G401 (cell line): ENCODE measurements at places on chromosomes 3 and 15. TPM values are rescaled to one million over a fixed set of nuclear protein-coding genes. Genes with fewer than 3 reads are reported as not detected.

DNA sequence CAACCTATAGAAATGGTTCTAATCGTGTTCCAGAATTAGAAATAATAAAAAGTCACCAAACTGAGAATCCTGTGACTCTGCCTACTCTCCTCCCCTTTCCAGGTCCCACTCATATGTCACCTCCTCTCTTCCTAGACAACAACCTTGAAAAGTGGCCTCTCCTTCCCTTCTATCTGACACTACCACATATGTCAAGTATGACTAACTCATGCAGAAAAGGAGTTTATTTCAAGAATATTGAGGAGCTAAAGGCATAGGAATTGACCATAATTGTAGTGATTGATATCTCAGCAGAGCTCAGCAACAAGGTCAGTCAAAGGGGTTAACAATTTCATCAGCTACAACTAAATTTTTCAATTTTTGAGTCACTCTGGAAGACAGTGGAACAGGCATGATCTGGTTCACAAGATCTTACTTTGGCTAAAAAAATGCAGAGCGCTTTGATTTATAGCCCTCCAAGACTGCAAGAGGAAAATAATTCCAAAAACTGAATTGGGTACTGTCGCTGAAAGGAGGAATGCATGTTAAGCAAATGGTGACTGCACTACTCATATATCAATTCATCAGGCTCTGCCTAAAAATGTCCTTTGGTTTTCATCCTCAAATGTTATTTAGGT lies 160.6 kb upstream of the ARHGEF26 start:
- no peak for DNase-seq

DNA sequence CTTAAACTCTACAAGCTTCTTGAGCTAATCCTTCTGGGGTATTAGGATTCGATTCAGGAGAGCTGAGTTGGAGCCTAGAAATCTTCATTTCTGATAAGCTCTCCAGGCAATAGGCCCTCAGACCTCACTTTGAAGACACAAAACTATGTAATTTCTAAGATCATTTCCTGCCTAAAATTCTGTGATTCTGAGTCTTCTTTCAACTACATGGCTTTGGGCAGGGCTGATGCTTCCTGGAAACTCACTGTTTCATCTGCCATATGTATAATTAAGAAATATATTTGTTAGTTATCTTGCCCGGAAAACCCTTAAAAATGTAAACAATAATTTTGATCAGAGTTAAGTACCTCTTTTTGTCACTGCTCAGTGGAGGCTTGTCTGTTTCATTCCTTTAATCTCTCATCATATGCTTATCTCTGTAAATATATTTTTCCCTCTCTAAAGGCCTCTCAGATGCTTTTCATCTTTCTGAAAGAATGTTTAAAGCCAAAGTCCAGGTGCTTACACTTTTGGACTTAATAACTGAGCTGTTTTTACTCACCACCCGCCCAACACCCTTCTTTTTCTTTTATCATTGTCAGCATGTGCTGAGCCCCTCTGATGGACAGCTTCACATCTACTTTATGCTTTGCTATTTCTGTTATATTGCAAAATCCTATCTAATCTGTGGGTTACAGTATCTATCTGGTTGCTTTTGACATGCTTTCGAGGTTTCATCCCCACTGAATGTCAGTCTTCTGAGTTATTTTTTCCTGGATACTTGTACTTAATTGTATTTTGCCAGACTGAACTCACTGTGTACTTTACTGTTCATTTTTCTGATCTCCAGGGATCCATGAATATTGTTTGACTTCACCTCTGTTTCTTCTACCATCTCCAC lies 38.2 kb downstream of the FILIP1L start:
- no peak for DNase-seq

DNA sequence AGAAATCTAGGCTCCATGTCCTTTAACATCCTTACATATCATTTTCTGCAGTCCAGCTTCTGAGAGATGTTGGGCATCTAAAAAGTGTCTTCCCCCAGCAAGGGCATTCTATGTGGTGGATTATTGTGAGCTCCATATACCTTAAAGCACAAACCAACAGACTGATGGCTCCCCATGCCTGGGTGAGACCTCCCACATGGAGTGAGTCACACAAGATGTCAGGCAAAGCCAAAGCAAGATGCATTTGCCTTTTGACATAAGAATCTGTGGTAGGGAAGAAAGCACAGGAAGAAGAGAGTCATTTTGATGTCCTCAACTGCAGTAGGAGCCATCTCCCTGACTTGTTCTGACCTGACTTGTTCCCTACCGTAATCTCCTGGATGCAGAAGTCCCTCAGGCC lies 238.7 kb upstream of the EIF1B start:
- no peak for DNase-seq

- DNase-seq: no peak
These were observed 42.7 kb upstream of the CD200R1L start for GRCh38 chr3:112889357-112889756.

GRCh38 chr3:104614564-104614963 lies 752.1 kb upstream of the ALCAM start:
- DNase-seq: no peak

DNA sequence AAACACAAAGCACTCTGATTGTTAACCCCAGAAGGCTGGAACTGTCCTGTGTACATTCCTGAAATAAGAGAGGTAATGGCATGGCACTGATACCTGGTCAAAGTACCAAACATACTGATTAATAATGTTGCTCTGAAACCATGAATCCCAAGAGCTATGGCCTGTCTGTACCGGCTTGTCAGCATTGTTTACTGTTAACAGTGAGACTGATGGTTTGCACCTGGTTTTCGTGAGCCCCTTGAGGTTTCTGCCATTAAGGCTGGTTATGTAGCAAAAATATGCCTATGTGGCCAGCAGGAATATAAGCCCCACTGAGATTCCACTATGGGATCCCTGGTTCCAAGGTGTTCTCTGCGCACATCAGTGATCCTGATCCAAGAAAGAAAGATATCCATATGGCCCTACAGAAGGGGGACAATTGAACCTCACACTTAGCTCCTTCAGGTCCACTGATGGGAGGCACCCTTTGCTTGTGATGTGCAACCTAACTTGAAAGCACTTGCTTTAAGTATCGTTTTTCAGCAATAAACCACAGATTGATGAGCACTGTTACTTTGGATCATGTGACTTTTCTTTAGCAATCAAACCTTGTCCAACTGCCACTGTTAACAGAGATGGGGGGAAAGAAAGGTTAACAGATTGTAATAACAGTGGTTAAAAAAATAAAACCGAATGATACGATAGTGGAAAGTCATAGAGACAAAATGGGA lies 65.2 kb downstream of the TBL1XR1 start:
- no peak for DNase-seq

DNA sequence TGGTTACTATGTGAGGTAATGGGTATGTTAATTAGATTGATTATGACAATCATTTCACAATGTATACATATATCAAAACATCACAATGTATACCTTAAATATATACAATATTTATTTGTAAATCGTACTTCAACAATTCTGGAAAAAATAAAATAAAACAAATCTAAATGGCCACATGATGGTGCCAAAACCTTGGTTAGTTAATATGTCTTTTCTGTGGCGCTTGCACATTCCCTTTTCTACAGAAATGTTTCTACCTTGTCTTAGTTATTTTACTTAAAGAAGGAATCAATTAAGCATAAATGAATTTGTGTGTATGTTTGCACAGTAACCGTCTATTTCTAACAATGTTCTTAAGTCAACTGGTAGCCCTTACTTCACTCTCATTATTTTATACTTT lies 53.4 kb downstream of the OXSM start:
- DNase-seq: peak; percentile 72

DNA sequence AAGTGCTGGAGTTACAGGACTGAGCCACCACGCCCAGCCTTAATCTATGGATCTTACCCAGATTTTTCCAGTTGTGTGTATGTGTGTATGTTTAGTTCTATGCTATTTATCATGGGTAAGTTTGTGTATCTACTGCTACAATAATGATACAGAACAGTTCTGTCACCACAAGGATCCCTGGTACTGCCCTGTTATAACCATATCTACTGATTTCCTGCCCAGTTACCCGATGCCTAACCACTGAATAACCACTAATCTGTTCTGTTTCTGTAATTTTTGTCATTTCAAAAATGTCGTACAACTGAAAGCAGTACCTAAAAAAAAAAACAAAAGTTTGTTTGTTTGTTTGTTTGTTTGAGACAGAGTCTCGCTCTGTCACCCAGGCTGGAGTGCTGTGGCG lies 123.7 kb upstream of the RAP2B start:
- DNase-seq: no peak

GRCh38 chr3:184631472-184631861 lies 69.9 kb downstream of the EPHB3 start:
- DNase-seq: no peak

GRCh38 chr15:79170256-79170664 lies 79.7 kb upstream of the RASGRF1 start:
- DNase-seq: no peak

DNA sequence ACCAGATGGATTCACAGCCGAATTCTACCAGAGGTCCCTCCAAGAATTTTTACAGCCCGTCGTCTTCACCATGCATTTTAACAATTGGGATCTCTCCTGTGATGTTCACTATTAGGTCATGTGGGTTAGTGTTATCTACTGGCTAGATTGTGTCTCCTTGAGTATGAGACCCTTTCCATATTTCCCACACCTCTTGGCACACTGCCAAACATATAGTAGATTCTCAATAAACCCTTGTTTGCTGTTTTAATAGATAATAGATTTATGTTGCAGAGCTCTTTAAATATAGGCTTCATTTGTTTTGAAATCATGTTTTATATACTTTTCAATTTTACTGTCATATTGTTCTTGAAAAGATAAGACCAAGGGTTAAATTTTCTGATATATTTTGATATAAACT lies 34.9 kb upstream of the ADGRG7 start:
- DNase-seq: no peak

- DNase-seq: peak; percentile 11
These were observed at the start of the genes DTX3L and PARP9 for GRCh38 chr3:122564155-122564912. Gene DTX3L, plus strand, starts transcription at chr3:122564338. Its CDS starts 89 bp downstream, at chr3:122564427. Gene PARP9, minus strand, starts transcription at chr3:122564300. Its CDS starts 4,680 bp downstream, at chr3:122559620.

DNA sequence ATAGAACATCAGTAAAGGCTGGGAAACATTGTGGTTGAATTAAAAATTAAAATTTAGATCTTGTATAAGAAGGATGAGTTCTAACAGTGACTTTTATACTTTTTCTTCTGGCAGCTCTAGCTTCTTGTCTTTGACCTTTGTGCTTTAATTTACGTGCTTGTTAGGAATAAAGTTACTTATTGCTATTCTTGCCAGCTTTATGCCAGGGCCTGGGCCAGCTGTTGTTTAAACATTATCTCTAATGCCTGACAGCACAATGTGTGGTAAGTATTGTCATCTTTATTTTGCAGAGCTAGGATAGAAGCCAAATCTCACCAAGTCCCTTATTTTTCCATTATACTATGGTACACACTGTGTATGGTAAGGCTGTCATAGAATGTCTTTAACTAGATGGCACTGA lies 766.7 kb upstream of the GOLIM4 start:
- no peak for DNase-seq

DNA sequence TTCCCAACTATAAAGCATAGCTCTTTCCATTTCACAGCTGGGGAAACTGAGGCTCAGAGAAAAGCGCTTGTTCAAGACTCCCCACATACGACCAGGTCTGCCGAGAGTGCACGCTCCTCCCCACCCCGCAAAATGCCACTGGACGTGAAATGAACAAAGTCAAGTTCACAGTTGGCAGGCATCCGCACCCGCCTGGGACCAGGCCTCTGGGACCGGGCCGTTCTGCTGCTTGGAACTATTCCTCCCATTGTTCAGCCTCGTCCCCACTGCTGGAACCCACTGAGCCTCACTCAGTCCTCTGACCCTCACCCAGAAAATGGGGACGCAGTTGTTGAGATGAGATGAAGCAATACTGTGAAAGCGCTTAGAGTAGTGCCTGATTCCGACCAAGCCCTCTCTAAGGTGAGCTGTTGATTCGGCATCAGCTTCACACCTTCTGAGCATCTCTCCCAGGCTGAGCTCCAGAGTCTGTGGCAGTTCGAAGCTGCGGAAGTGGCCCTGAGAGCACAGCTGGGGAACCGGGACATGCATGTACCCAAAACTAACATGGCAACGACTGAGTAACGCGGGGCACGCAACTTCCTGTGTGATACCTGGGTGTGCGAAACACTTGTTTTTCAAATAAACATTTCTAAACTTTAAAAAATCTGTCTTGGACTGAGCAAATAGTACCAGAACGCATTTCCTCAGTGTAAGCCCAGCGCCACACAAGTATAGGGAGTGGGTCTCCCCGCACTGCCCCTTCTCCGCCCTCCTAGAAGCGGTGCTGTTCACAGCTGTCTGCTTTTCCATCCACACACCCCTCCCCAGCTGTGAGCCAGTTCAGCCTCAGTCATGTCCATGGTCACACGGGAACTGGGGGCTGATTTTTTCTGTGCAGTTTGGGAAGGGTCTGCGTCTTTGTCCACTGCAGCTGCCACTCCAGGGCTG lies 93.4 kb downstream of the CHSY1 start:
- no peak for DNase-seq

DNA sequence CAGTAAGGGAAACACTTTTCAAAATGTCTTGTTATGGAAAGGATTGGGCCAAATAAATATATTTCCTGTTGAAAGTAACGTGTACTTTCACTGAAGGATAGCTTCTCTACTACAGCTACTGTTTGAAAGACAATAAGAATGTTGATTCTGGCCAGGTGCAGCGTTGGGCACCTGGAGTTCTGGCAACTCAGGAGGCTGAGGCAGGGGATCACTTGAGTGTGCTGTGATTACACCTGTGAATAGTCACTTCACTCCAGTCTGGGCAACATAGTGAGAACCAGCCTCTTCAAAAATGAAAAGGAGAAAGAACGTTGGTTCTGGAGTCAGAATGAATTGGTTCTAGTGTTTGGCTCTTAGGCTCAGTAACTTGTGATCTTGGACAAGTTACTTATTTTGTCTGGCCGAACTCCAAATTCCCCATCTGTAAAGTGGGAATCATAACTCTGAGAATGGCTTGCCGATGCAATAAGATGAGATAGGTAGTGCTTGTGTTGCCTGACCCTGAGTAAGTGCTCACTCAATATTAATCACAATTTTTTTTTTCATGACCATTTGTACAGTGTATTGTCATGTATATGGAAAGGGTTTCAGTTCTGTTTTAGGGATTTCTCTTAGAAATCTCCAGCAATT lies 310.8 kb downstream of the PTPRG start:
- no peak for DNase-seq

GRCh38 chr3:137738710-137739109 lies 25.4 kb upstream of the SOX14 start:
- DNase-seq: no peak

- DNase-seq: no peak
These were observed 148.7 kb upstream of the POU1F1 start for GRCh38 chr3:87425056-87425455.

DNA sequence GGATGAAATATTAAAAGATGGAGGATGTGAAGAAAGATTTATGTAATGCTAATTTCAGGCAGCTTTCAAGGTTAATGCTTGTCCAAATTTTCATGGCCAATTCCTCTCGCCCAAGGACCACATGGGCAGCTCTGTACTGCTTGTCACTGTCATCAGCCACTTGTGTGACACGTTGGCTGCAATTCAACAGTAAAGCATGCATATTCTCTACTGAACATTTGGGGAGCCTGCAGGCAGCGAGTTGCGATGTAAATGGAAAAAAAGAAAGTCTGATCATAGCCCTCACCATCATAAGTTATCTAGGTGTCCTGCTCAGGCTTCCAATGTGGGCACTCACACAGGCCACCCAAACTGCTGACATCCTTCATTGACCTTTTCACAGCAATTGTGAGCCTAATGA lies 1026.8 kb upstream of the NR2F2 start:
- no peak for DNase-seq

CRYGS gene
- total RNA-seq: 0.37 and 2.0 TPM in 2 replicates

SCAMP2 gene
- total RNA-seq: 7.6 and 13.2 TPM in 2 replicates

CD200 gene
- total RNA-seq: not detected in 2 replicates

PRSS50 gene
- not detected in 2 replicates for total RNA-seq

GRIP2 gene
- total RNA-seq: 1.1 and 1.4 TPM in 2 replicates

ZNF619 gene
- total RNA-seq: 5.4 and 7.8 TPM in 2 replicates

SMCO1 gene
- total RNA-seq: not detected in 2 replicates

ZNF502 gene
- total RNA-seq: 0.41 and 1.4 TPM in 2 replicates

CXCR6 gene
- 0.27 TPM in 1 of 2 replicates, not detected in the other for total RNA-seq

DRD3 gene
- not detected in 2 replicates for total RNA-seq

GPR176 gene
- total RNA-seq: 0.98 and 2.0 TPM in 2 replicates

SUCNR1 gene
- total RNA-seq: 0.03 TPM in 1 of 2 replicates, not detected in the other
